ENCODE measurements at places on chromosomes 16 and 17. TPM values are rescaled to one million over a fixed set of nuclear protein-coding genes. Genes with fewer than 3 reads are reported as not detected.

GRCh38 chr16:89455178-89455577 lies 35.2 kb downstream of the ANKRD11 start:
- H3K27me3 ChIP-seq, result no peaks in the 10 kb centered on the region
- no peak overlapping the region for H3K4me3 ChIP-seq
- H3K36me3 ChIP-seq, result no peaks in the 10 kb centered on the region
- no peak for DNase-seq
- peaks cover 45% of the 10 kb centered on the region for H3K4me1 ChIP-seq

Gene KRT24
- total RNA-seq, result not detected

- peaks cover 15% of the 10 kb centered on the region for H3K27me3 ChIP-seq
- H3K36me3 ChIP-seq, result no peaks in the 10 kb centered on the region
- H3K4me3 ChIP-seq, result no peak overlapping the region
- H3K27ac ChIP-seq, result no peak overlapping the region
- H3K4me1 ChIP-seq, result peaks cover 1% of the 10 kb centered on the region
These were observed 21.9 kb downstream of the GSG1L start for GRCh38 chr16:28041615-28042014.

Gene MMP25
- 54.3 TPM for total RNA-seq

Gene CNGB1
- not detected for total RNA-seq

DNA sequence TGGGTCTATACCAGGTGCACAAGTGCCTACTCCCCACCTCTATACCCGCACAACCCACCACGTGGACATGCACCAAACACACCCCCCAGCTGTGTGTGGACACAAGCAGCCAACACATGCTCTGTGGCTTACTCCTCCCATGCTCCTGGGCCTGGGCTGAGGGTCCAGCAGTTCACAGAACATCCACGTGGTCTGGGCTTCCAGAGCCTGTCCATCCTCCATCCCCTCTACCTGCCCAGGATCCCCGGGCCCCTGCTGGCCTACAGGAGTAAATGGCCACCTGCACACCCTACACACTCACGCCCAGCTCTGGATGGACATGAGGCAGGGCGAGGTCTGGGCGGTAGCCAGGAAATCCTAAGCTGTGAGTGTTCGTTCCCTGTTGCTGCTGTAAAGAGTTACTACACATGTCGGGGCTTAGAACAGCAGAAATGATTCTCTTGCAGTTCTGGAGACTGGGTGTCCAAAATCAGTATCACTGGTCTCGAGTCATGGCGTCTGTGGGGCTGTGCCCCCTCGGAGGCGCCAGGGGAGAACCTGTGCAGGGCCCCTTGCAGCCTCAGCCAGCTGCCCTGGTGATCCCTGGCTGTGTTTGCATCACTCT lies 15.0 kb upstream of the RAI1 start:
- peaks cover 3% of the 10 kb centered on the region for H3K27me3 ChIP-seq
- peak overlapping the region; percentile 46 for H3K27ac ChIP-seq
- no peak for DNase-seq
- H3K36me3 ChIP-seq, result no peaks in the 10 kb centered on the region
- no peak overlapping the region for H3K4me3 ChIP-seq
- peaks cover 18% of the 10 kb centered on the region for H3K4me1 ChIP-seq

DNA sequence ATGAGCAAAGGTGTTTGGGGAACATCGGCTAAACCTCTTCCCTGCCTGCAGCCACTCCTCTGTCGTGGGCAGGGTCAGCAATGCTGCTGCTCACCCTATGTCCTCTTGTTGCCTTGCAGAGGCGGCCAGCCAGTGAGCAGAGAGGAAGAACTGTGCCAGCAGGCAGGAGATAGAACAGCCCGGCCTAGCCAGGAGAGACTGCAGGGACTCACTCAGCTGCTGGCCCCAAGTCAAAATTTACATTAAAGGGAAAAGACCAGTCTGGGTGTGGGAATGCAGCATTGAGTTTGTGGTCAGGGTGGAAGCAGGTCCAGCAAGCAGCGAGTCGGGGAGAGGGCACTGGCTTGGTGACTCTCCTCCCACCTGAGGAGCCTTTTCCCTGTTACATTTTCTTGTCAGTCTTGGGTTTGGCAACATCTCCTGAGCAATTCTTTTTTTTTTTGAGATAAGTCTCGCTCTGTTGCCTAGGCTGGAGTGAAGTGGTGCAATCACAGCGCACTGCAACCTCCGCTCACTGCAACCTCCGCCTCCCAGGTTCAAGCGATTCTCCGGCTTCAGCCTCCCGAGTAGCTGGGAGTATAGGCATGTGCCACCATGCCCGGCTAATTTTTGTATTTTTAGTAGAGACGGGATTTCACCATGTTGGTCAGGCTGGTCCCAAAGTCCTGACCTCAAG lies 22.7 kb downstream of the LIG3 start:
- peak overlapping the region; percentile 58 for H3K27ac ChIP-seq
- no peak for DNase-seq
- no peak overlapping the region for H3K4me3 ChIP-seq

Data from natural killer cell treated with Interleukin-12 subunit alpha and Interleukin-12 subunit beta and Interleukin-15 and Interleukin-18, amount 100 ng/mL, for 72 hours (primary cell).